ENCODE measurements at places on chromosomes 11 and 22.

DNA sequence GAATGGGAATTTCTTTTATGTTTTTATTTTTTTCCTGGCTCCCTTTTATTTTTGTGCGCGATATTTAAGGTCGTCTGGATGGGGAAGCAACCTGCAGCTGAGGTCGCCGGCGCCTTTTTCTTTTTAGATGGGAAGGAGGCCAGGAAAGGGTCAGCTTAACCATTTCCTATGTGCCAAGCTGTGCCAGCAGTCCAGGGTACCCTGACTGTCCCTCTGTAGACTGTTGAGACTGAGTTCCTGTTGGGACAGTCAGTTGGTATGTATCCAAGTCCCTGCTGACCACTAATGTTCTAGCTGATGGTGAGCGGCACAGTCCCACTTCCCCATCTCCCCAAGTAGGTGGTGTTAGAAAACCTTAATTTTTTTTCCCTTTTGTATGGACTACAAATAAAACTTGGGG, 10.5 kb downstream of the RBM14 start:
- no peak for DNase-seq

DNA sequence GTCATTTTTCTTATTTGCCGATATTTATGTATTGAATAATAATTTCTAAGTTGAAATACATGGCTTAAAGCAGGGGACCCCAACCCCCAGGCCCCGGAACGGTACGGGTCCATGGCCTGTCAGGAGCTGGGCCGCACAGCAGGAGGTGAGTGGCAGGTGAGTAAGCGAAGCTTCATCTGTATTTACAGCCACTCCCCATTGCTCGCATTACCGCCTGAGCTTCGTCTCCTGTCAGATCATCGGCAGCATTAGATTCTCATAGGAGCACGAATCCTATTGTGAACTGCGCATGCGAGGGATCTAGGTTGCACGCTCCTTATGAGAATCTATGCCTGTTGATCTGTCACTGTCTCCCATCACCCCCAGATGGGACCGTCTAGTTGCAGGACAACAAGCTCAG, 4.5 kb downstream of the ZMAT5 start:
- DNase-seq, result no peak

- no peak for DNase-seq
Measured at GRCh38 chr11:2449548-2450320, 4.9 kb downstream of the KCNQ1 start.

DNA sequence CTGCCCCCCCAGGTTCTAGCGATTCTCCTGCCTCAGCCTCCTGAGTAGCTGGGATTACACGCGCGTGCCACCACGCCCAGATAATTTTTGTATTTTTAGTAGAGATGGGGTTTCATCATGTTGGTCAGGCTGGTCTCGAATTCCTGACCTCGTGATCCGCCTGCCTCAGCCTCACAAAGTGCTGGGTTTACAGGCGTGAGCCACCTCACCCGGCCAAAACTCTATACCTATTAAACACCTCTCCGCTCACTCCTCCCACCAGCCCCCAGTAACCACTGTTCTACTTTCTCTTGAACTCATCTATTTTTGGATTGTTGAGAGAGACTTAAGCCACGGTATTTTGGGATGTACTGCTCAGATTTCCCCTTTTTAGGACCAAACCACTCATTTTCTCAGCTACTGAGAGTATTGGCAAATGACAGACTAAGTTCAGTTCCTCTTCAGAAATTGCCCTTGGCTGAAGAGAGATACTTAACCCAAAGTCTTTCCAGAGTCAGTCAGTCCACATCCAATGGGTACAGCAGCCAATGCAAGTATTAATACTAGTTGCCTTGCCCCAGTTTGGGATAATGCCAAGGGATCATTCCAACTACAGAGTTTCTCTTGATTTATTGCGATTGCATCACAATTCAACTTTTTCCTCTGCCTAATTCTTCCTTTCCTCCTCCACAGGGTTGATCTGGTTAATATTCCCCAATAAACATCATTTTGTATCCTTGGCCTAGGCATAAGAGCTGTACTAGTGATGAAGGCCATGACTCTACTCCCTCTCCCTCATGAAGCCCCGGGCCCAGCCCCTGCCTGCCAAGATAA, 36.8 kb upstream of the CSTF3 start:
- DNase-seq, result no peak

DNA sequence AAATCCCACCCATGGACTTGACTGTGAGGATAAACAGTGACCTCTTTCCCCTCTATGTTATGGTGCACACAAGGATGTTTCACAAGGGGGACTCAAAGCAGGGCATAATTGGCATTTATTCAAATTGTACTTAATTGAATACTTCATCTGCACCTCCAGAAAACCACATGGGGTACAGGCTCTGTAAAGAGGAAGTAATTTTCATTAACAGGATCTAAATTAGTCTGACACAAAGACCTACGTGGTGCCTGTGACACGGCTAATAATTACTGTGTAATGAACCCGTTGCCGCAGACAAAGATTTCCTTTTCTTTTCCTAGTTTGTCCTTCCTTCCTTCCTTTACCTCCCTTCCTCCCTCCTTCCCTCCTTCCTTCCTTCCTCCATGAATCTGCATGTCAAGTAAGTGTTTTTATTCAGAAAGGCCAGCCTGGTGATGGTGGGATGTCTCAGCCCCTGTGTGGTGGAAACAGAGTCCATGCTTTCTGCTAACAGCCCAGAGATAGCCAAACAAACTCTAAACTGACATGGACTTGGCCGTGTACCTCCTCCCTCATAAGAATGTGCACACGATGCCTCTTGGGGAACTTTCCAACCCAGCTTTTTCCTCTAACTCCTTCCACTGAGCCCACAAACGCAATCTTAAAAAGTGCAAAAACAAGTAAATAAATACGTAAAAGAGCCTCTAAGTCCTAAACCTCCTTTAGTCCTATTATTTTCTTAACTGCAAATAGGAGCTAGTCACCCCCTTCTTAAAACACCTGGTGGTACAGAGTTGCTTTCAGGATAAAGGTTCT, 118.8 kb downstream of the INSC start:
- DNase-seq, result no peak

DNA sequence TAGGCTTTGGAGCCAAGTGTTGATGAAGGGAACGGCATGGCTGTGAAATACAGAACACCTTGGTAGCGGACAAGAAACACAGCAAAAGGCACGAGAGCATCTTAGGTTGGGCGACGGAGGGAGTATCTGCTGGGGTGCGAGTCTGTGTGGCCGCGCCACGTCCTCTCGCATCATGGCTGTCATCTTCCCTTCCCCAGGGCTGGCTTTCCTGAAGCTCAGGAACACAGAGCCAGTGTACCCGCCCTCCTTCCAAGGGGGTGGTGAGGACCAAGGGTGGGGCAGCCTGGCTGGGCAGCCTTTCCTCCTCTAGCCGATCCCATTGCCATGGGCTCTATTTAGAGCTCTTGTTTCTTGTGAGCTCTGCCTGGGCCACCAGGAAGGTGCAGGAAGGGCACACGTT, 154.4 kb downstream of the FEZ1 start:
- no peak for DNase-seq

DNA sequence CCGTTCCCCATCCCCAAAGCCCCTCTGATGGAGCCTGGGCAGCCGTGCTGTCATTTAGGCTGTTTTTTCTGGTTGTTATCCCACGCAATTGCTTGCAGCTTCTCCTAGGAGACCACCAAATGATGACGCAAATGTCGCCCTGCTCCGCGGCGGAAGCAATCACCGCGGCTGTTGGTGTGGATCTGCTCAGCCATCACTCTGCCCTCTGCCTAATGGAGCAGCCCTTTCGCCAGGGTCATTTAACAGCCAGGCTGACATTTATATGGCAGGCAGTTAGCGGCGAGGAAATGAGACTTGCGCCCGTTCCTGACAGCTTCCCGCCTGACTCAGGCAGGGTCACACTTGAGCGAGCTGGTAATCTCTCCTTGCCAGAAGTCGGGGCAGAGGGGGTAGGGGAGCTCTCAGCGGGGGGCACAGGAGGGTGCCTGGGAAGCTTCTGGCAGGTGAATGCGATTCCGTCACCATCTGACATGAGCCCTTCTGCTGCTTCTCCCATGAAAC, 97.9 kb upstream of the RTL6 start:
- DNase-seq, result peak; percentile 13

DNA sequence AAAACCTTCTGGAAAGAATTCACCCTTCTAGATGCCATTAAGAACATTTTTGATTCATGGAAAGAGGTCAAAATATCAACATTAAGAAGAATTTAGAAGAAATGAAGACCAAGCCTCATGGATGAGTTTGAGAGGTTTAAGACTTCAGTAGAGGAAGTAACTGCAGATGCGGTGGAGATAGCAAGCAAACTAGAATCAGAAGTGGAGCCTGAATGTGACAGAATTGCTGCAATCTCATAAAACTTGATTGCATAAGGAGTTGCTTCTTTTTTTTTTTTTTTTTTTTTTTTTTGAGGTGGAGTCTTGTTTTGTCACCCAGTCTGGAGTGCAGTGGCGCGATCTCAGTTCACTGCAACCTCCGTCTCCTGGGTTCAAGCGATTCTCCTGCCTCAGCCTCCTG, 51.6 kb downstream of the MS4A13 start:
- DNase-seq, result no peak

GRCh38 chr11:121807051-121807450, 309.0 kb downstream of the BLID start:
- no peak for DNase-seq

- no peak for DNase-seq
Measured at GRCh38 chr22:45648301-45649117, 23.1 kb upstream of the ATXN10 start.

GRCh38 chr22:43343262-43343669, at the start of gene SCUBE1:
Gene SCUBE1 (minus strand): TSS chr22:43343372. CDS start chr22:43343261, 111 bp downstream.
- DNase-seq, result peak; percentile 21

- no peak for DNase-seq
Measured at GRCh38 chr22:44931077-44931540, 78.7 kb downstream of the PHF21B start.

GRCh38 chr11:4543561-4543960, 1.4 kb upstream of the OR52M1 start:
- DNase-seq, result no peak

DNA sequence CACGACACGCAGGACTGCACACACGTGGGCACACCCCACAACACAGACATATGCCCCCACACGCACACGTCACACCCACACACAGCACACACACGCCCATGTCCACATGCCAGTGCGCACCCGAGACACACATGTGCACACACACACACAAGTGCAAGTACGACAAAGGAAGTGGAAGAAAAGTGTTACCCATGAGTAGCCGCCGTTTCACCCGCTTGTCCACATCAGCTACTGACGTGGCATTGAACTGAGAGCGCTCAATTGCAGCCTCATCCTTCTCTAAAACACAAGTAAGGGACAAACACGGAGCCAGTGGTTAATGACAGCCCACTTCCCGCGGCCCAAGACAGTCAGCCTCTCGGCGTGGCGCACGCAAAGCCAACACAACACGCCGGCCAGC, 68.4 kb upstream of the TTLL12 start:
- DNase-seq, result no peak

DNA sequence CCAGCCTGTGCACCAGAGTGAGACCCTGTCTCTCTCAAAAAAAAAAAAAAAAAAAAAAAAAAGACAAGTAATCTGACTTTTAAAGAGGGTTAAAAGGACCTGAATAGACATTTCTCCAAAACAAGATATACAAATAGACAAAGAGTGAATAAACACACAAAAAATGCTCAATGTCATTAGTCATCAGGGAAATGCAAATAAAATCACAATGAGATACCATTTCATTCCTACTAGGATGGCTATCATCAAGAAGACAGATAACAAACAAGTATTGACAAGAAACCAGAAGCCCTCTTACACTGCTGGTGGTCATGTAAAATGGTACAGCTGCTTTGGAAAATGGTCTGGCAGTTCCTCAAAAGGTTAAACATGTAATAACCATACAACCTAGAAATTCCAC, 4.1 kb downstream of the RIC3 start:
- no peak for DNase-seq

GRCh38 chr11:11057472-11057854, 199.6 kb upstream of the ZBED5 start:
- DNase-seq, result no peak

- no peak for DNase-seq
Measured at GRCh38 chr11:45772449-45772774, 32.5 kb upstream of the SLC35C1 start.

- DNase-seq, result no peak
Measured at GRCh38 chr11:81725701-81726100, 1008.0 kb downstream of the FAM181B start.

GRCh38 chr22:39313258-39314001, 6.0 kb downstream of the RPL3 start:
- DNase-seq, result no peak

DNA sequence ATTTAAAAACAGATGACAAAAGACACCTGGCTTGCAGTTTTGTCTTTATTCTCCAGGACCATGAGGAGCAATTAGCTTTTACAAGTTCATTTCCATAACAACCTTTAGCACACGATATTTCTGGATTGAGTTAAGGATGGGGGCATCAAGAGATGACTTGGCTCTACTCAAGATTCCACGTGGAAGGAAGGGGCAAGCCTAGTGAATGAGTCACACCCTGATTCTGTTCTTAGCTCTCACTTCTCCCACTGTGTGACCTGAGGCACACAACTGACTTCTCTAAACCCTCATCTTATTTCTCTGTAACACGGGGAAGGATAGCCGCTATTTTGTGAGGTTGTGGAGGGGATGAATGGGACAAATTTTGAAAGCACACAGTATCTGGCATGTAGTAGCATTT, 185.5 kb downstream of the KIRREL3 start:
- DNase-seq, result no peak

- DNase-seq, result no peak
Measured at GRCh38 chr11:105333153-105333552, 193.6 kb upstream of the CARD18 start.

DNA sequence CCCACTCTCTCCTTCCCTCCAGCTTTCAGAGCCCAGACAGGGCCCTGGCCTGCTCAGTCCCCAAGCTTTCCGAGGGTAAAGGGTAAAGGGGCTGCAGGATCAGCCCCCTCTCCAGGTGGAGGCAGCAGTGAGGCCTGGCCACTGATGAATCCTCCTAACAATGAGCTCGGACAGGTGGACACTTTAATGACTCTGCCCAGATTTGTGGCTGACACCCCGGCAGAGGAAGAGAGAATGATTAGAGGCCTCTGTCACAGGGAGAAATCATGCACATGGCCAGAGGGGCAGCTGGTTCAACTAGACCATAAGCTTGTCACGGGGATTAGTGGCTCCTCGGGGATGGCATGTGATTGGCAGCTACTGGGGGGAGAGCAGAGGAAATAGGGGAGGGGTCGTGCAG, 587.5 kb upstream of the B3GAT1 start:
- no peak for DNase-seq

DNA sequence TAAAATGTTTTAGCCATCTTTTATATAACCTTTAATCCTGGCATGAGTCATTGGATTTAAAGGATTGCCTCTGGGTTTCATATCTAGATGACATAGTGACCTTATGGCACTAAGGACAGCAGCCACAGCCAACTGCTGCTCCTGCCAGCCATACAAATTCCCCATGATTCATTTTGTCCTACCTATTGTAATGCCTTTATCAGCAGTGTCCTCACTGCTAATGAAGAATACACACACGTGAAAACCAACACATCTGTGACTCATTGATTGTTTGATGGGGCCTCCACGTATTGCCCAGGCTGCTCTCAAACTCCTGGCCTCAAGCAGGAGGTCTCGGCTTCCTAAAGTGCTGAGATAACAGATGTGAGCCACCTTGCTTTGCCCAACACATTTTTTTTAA, 1.8 kb downstream of the LDHAL6A start:
- no peak for DNase-seq
